ENCODE measurements at places on chromosomes 2 and 18.

DNA sequence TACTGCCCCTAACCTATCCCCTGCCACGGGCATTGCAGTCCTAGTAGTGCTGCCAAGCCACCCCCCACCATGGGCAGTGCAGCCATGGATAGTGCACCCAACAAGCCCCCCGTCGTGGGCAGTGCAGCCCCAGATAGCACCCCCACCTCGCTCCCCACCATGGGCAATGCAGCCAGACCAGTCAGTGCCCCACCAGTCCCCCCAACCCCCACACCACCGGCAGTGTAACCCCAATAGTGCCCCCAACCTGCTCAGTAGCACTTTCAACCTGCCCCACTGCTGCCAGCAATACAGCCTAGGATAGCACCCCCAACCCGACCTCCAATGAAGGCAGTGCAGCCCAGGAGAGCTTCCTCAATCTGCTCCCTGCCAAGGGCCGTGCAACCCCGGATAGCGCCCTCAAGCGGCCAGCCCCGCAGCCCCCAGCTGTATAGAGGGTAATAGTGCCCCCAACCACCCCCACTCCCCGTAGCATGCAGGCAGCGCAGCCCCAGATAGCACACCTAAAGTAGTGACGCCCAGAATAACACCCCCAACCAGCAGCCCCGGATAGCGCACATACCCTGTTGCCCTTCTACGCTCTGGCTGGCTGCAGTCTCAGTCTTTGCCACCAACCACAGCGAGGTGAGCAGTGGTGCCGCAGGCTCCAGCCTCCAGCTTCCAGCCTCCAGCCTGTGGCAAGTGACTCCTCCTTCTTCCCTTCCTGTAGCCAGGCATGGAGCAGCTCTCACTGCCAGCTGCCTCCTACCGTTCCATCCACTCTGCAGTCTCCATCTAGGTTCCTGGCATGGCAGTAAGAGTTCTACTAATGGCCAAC lies 45.4 kb upstream of the ANKRD62 start:
- no peak for DNase-seq

DNA sequence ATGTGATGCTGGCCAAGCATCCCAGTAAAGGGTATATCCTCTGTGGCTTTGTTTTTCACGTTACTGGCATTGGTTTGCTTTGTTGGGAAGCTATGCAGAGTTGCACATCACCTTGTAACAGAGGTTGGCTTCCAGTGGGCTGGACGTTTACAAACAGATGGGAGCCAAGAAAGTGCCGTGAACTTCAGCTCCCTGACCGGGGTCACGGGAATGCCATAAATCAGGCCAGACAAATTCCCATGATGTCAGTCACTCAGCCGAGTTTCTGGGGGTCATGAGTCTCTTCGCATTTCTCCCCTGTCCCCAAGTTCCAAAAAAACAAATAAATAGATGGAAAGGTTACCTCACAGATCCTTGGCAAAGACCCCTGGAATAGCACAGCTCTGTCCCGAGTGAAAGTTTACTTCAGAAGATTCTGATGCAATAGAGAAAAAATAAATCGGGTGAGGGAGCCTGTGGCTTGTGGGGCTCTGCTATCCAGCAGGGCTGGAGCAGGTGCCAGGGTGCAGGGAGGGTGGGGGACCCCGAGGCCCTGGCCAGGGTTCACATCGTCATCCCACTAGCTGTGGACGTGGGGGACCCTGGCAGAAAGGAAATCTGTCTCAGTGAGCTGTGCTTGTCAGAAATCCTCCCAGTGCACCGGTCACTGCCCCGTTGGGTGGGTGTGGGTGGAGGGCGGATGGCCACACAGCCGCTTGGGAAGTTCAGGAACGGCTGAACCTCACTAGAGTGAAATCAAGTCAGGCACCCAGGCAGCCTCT lies 27.8 kb downstream of the TWIST2 start:
- DNase-seq: no peak

DNA sequence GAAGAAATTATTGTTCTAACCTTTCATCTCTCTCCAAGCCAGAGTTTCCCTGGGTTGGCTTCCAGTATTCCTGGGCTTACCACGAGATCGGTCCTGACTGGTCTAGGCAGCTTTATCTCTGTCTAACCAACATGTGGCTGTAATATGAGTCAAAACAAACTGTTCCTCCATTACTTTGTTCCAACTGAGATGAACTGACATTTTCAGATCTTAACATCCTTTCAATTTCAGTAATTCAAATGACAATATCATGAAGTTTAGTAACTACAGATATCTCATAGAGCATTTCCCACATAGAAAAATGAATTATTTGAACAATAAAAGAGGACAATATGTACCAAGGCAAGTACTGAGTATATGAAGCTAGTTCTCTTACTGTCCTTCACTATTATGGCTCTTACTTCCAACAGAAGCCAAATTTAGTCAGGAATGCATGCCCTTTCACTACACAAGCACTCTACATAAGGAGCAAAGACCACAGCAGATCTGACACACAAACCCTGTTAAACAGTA lies 15.5 kb downstream of the SLC25A12 start:
- peak; percentile 83 for DNase-seq

DNA sequence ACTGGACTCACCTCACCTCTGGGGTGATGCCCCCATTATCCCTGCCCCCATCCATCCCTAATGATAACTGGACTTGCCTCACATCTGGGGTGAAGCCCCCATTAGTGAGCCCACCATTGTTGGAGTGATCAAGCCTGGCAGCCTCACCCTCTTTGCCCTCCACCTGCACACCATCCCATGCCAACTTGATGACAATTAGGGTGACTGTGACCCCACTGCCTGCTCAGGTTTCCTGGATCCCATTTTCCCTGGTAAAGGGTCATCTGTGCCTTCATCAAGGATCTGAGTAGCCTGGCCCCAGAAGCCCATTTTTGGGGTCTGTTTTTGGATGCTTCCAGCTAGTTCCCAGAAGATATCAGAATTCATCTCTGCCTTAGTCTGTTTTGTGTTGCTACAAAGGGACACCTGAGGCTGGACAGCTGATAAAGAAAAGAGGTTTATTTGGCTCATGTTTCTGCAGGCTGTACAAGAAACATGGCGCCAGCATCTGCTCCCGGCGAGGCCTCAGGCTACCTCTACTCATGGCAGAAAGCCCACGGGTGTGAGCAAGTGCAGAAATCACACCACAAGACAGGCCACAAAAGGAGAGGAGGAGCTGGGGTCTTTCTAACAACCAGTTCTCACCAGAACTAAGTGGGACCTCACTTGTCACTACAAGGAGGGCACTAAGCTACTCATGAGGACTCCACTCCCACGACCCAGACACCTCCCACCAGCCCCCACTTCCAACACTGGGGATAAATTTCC lies 196.4 kb upstream of the TWIST2 start:
- DNase-seq: no peak

- no peak for DNase-seq
Observed at GRCh38 chr18:73043611-73044010, 175.8 kb upstream of the NETO1 start.

DNA sequence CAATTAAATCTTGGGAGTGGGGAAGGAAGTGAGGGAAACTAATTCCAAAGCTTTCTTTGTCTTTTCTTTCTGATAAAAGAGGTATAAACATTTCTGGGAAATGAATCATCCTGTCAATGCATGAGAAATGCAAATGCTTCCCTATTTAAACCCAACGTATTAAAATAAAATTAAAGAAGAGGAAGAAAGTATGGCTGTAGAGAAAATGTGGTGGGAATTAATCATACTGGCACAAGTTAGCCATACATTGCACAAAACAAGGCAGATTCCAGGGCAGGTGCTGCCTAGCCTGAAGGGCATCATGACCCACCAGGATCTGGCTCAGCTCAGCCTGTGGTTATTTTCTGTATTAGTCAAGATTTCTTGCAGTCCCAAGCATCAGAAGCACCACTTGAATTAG lies 338.0 kb downstream of the NYAP2 start:
- DNase-seq: peak; percentile 50

DNA sequence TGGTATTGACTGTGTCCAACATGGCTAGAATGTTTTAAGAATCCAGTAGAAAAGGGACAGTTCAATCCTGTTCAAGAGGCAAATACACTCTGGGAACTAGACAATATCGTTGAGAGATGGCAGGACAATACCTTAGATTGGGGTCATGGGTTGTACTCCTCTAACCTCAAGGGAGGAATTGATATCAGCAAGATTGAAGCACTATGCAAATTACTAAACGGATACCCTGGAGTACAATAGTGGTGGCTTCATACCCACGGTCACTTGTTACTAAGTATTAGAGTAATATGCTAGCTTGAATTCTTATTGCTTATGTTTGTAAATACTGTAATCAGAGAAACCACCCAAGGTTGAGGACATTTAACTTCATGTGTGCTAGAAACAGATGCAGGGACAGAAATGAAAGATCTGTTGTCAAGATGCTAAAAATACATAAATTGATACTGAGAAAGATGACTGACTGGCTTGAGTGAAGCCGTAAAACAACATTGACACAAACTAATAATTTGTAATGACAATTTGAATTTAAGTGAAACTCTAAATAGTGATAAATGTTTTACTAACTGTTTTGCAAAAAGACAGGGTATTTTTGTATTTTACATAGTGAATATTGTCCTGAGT lies 73.3 kb downstream of the KCNJ3 start:
- no peak for DNase-seq

DNA sequence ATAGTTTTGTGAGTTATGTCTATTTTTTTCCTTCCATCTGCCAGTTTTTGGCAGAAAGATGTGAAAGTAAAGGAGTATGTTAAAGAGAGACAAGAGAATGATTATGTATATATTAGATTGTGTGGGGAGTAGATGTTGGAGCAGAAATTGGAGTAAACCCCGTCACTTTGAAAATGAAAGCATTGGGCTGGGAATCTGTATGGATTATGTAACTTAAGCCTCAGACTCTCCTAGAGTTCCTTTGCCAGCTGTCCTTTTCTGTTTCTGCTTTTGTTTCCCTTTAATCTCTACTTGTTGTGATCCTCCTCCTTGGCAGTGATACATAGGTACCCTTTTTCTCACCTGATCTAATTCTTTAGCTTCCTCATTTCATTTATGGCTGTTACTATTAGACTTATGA lies 19.2 kb downstream of the CCDC138 start:
- DNase-seq: no peak

DNA sequence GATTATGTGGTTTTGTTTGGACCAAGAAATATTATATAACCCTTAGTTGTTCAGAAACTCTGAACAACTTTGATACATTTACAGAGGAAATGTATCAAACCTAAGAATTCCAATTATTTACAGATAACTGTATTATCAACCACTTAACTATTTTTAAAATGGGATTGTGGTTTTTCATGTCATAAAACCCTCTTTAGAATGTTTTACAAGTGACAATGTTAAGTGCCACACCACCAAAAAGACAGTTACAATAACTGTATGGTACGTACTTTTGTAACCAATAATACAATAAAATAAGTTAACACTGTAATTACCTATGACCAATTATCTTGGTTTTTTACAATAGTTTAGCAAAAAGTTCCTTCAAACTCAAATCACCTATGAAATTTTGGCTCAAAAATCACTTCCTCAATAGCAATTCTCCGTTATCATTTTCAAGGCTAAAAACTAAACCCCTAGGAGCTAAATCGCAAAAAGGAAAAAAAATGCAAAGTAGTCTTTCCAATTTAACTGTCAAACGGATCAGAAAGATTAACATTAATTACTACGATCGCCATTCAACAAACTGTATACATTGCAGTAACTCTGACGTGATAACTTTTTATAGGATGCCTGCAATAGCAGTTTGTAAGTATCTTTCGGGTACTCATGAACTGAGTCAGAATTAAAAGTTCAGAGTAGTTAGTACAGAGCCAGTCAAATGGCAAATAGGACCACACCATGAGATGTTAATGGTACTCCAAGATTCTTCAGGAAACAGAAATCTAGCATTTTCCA lies 1.5 kb downstream of the ROCK1 start:
- no peak for DNase-seq

DNA sequence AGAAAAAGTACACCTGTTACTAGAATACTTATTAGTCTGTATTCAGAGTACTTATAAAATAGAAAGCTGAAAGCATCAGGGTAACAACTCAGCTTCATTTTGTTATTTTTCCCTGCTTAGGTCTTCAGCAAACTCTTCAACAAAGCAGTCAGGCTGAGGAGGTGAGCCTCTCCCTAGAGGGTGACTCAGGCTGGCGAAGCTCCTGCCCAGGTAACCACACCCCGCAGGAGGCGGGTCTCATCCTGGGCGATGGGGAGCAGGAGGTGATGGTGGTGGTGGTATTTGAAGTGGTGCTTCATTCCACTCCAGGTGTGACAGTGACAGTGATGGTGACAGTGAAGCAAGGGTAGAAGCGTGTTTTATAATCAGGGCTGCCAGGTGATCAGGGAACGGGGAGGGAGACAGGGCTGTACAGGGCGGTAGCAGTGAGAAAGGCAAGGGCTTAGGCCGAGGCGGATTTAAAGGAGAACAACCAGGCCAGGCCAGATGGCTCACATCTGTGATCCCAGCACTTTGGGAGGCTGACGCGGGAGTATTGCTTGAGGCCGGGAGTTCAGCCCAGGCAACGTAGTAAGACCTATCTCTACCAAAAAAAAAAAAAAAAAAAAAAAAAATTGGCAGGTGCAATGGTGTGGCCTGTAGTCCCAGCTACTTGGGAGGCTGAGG lies 127.1 kb downstream of the SOCS6 start:
- no peak for DNase-seq

DNA sequence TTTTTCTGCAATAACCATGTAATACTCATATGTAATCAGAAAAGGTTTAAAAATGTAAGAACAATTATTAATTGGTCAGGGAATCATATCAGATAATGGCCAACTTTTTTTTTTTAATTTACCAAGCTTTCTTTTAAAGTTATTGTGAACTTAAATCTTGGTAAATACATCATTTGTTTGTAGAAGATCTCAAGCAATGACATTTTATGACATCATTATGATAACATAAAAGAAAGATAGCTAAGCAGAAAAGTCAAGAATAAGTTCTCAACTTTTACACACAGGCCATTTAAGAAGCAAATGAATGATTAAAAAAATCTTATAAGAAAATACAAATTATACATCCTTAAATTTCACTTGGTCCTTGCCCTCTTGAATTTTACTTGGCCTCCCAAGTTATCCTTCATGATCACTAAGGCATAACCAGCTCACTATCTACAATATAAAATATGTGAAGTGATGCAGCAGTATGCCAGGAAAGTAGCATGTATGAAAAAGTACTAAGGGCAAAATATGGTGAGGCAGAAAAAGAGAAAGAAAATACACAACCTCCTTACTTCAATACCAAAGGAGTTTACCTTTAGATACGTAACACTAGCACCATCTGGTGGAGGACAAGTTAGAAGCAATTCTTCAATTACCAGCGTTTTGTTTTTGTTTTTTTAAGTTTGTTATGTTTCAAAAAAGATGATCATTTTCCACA lies 116.6 kb downstream of the SRBD1 start:
- DNase-seq: peak; percentile 79

Data from astrocyte of the spinal cord (primary cell).